ENCODE measurements at places on chromosomes 6 and 20. TPM values are rescaled to one million over a fixed set of nuclear protein-coding genes. Genes with fewer than 3 reads are reported as not detected.

GRCh38 chr6:121042766-121043165 lies 291.5 kb downstream of the TBC1D32 start:
- no peak for DNase-seq

The HSPA1L gene
- total RNA-seq = 0.97 TPM

GRCh38 chr6:48249071-48249470 lies 138.1 kb upstream of the PTCHD4 start:
- DNase-seq = no peak

The MATN4 gene
- total RNA-seq = not detected

DNA sequence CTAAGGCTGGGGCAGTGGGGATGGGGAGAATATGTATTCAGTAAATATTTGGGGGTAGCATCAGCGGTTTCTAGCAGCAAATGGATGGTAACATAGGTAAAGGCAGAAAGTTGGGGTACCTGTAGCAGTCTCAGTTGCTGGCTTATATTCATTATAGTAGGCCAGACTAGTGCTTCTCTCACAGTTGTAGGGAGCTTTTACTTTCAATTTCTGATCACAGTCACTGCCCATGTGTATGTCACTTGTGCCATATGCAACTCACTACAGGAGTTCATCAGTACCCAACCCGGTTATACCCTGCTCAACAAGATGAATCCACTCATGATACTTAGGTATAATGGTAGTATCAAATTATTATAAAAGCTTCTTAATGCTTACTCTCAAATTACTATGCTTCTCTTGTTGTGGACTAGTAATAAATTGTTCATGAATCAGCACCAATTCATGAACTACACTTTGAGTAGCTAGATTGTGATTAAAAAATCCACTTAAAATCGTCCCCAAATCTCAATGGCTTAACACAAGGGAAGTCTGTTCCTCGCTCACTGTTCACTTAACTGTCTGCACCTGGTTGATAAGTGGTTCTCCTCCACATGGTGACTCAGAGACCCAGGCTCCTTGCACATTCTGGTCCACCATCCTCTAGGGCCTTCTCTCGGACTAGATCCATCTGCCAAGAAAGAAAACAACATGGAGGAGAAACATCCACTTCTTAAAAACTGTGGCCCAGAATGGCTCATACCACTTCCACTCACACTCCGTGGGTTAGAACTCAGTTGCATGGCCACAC lies 31.3 kb upstream of the MYLIP start:
- no peak for DNase-seq
